NCI-H187 treated with DMSO at 0.1 percent for 48 hours (cell line): ENCODE measurements at places on chromosomes 3 and 15.

- DNase-seq = no peak
Measured at GRCh38 chr3:146091397-146091796, 69.6 kb downstream of the PLOD2 start.

DNA sequence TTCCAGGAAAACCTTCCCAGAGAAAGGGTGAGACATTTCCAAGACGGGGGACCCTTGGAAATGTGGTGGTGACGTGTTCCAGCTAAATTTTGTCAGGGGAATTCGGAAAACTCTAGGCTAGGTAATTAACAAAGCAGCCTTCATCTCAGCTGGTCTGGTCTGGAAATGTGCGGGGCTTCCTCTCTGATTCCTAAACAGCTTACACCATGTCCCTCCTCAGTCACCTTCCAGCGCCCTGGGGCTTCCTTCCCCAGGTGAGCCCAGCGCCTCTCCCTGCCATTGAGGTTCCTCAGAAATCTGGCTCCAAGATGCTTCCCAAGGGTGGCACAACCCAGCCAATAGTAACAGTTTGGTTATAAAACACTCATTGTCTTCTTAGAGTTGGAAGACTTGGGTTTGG, 571 bp downstream of the ACAD9 start:
- no peak for DNase-seq

- DNase-seq = no peak
Measured at GRCh38 chr3:193240436-193240849, 579 bp upstream of the PLAAT1 start.

DNA sequence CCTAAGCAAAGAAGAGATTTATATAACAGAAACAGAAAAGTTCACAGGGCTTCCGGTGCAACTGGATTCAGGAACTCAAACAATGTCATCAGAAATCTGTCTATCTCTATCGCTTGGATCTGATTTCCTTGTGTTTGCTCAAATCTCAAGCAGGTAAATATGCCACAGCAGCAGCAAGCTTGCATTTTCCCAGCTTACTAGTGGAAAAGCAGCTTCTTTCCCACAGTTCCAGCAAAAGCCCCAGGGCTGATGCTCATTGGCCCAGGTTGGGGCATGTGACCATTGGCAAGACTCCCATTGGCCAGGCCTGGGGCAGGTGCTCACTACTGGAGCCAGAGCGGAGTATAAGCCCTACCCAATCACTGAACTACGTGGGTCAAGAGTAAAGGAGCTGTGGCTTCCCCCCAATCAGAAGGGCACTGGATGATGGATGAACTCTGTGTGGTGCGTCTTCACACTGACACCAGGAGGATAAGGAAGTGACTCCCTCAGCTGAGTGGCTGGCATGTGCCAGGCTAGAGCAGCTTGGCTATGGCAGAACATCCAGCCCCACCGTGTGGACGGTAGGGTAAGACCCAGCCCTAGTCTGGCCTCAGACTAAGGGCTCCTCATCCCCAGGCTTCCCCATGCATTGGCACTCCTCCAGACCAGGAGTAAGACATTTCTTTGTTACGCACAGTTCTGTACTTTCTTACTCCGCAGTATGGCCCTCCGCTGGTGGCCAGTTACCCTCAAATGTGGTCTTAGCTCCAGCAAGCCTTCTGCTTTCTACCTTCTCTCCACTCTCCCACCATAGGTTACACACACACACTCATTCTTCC, 13.1 kb upstream of the VIPR1 start:
- DNase-seq = no peak

- DNase-seq = no peak
Measured at GRCh38 chr3:12158387-12159226, at the start of gene TIMP4. TIMP4 (minus strand) TSS chr3:12158912; CDS start chr3:12158840, 72 bp downstream.

DNA sequence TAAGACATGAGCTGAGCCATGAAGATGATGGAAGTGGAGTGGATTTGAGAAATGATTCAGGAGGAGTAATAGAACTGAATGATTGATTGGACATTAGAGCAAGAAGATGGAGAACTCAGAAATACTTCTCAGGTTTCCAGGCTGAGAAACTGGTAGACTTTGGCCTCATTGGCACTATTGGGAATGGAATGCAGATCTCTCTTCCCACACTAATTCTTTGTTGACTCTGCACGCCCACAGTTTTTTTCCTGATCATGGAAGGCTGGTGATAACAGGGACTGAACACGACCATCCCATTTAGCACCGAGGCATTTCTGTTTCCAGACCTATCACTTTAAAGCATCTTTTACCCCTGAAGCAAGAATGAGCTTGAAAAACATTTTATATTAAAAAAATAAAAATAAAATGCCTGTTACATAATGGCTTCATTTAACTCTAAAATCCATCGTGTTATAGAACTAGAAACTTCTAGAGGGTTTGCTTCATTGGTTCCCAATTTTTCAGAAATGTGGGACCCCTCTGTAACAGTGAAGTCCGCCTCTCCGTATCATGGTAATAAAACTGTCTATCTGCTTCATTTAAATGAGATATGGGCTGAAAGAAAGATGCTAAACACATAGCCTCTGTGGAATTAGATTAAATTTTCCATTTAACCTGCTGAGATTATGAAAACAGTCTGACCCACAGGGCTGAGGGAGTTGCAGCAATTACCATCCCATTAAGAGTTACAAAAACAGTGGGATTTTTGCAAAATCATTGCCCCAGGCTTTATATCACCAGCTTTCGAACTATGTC, 562.0 kb upstream of the CFAP20DC start:
- DNase-seq = no peak

DNA sequence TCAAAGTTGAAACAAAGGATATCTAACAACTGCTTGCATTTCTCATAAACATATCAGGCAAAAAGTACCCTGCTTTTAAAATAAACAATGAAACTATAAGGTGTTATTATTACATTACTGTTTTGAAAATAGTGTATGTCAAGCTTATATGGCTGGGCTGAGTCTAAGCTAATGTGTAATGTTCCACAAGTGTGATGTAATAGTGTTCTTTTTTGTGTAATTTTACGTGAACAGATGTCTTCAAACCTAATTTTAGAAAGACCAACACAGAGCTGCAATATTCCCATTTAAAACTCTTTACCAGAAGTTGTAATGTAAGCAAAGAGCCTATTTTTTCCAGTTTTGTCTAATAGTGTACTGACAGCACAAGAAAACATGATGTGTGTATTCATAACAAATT, 34.0 kb downstream of the MINDY2 start:
- DNase-seq = no peak

DNA sequence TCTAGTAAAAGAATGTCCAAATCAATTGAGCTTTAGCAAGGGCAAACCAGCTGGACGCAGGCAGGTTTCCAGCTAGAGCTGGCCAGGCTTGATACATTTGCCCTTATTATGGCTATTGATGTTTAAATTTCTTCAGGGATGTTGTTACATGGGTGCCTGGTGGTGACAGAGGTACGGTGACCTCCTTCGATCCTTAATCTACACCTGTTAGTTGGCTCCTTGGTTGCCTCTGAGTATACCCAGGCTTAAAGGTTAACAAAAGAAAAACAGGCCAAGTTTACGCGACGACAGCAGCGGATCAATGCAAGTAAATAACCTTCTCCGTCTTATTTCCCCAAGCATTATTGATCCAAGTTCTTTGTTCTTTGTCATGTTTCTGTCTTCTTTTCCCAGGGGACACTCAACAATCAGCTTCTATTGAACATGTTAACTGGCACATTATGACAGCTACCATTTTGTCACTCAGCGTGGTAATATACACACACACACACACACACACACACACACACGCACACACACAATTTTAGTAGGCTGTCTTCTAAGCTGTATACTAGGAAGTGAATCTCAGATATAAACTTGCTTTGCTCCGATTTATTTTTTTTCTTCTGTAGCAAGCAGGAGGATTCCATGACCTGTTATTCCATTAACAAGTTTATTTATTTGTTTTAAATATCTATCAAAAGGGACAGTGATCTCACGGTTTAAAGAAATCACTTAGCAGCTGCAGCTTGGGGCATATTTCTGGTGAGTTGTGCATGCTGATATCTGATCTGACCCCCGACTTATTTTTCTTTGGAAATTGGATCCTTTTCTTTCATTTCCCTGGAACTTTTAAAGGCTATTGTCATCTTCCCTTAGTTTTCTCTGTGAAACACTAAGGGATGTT, 844.7 kb downstream of the MCTP2 start:
- no peak for DNase-seq

DNA sequence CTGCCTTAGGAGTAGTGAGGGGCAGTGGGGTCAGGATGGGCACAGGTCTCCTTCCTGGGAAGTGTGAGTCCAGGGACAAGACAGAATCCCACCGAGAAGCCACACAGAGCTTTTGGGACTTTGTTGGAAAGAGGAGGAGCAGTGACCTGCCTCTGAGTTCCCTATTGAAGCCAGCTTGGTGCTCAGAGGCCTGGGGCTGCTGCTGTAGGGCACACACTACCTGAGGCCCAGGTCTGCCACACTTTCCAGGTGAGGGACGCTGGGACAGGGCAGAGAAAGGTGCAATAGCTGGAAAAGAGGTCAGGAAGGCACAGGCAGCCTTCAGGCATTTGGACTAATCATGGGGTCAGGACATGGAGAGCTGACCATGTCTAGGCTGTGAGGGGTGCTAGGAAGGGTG, 67.7 kb downstream of the SCN5A start:
- no peak for DNase-seq

- no peak for DNase-seq
Measured at GRCh38 chr3:11445883-11446282, 173.7 kb downstream of the ATG7 start.

DNA sequence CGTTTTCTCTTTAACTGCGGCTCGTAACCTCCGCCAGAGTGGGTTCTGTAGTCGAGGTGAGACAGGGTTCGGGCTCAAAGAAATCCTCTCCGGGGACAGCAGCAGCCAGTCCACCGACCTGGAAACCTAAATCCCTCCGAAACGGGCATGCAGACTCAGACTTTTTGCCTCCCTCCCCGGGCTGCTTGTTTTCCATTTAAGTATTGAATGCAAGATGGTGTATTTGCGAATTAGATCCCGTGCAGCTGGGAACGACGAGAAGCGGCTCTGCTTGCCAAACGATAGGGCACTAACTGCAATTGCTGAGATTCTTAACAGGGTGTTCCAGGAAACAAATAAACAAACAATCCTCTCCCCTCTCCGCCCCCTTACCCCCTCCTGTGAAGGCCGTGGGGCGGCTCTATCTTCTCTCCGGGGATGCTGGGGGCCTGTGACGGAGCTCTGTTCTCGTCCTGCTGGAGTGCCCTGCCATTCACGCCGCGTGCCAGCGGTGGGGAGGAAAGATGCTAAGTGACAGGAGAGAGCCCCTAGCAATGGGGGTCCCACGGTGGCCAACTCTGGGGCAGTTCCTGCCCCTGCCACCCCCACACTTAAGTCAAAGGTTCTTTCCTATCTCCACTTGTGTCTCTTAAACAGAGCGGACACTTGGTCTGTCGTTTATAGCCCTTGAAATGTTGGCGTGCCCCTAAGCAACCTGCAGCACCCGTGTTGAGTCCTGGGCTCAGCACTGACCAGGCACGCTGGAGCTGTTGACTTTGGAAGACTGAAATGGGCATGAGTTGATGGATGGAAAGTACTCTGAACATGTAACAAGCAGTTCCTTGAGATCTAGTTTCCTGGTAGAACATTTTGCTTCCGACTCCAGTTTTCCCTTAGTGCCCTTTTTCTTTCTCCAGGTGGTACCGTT, 1.3 kb upstream of the ETV5 start:
- DNase-seq = no peak

DNA sequence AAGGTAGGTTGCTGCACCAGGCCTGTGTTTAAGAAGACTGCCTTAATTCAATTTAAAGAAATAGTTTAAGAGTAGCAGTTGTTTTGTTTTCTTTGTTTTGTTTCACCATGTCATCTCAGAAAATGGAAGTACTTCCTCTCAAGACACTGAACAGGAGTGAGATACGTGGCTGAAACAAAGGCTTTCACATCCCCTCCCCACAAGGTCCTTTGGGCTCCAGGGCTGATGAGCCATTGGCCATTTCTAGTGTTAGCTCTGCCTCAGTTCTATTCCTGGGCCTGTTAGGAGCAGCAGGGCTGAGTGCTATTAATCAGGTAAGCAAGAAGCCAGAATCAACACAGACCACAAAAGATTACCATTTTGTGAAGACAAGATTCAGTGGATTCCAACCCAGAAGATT, 132.8 kb downstream of the KCNAB1 start:
- DNase-seq = no peak

- DNase-seq = no peak
Measured at GRCh38 chr15:33262306-33262705, 48.5 kb upstream of the RYR3 start.
